ENCODE measurements at places on chromosomes 4 and X.

GRCh38 chr4:158787709-158788475 is 19.1 kb downstream of the FNIP2 start:
- no peak for DNase-seq

DNA sequence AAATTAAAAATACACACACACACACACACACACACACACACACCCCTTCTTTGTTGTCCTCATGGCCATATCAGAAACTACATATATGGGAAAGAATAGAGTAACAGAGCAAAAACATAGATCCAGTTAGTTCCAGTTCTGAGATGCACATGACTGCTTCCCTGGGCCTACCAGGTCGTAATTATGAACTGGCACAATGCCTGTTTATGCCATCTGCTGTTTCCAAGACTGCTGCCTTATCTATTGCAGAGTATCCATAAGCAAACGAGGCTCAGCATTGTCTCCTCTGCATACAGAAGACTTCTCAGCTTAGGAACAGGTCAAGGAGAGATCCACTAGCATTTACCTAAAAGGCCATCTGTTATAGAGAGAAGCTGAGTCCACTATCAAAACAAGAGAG is 789.0 kb downstream of the TECRL start:
- no peak for DNase-seq

DNA sequence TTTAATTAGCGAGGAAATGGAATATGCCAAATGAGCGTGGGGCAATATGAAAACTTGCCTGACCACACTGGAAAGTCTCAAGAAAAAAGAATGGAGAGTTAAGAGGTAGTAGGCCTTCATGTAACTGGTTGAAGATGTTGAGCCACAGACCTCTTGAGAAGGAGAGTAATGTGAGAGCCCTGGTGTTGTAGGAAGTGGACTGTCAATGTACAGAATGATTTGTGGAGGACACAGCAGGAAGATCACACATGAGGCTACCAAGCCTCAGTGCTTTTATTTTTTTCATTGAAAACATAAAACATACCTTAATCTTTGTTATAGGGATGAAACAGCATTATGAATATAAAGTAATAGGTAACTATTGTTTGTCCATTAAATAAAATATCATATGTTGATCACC is 331.6 kb downstream of the UNC5C start:
- DNase-seq, result no peak

DNA sequence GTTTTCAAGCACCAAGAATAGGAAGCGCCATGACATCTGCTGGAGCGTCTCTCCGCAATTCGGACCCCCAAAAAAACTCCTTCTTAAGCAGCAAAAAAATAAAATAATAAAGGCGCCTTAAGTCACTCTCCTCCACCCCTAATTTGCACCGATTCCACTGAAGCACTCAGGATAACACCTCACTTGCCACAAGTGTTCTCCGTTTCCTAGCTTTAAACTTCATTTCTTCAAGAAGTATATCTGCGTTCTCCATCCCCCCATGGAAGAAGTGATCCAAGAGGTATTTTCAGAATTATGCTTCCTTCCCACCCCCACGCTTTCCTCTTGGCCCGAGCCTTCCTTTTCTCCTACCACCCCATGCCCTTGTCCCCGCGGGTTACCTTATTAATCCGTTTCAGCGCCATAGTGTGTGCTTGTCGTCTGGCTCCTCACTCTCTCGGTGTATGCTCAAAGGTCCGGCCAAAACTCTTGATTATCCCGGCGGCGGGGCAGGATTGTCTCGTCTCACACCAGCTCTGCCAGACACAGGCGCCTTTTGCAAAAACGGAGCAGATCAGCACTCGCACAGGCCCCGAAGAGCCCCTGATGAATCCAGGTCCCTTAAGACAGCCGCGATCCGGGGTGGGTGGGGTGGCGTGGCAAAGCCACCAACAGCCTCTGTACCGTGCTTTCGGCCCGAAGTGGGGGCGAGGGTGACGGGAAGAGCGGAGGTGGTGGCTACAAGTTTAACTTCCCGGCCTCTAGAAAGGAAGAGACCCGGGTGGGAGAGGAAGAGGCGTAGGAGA is 1.1 kb downstream of the UBE2D3 start:
- no peak for DNase-seq

DNA sequence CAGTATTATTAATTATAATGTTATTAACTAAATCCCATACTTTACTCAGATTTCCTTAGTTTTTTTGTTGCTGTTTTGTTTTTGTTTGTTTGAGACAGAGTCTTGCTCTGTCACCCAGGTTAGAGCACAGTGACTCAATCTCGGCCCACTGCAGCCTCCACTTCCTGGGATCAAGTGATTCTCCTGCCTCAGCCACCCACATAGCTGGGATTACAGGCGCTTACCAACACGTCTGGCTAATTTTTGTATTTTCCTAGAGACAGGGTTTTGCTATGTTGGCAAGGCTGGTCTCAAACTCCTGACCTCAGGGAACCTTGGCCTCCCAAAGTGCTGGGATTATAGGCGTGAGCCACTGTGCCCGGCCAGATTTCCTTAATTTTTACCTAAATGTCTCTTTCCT is 72.2 kb downstream of the ANAPC4 start:
- no peak for DNase-seq

DNA sequence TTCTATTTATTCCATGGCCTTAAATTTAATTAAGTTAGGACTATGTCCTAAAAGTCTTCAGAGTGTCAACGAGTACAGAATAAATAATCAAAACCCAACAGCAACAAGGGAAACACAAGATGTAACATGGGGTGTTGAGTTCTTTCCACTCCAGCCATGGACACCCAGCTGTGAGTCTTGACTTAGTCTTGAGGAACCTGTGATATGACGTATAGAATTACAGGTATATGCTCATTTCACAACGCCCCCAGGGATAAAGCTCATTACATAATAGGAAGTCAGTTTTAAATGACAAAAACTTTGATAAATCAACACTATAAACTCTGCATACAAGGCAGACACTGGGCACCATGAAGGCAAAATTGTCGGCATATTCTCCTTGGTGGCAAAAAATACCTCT is 200.0 kb upstream of the CASK start:
- DNase-seq, result no peak

All from central memory CD8-positive, alpha-beta T cell (primary cell).